ENCODE measurements at places on chromosomes 2 and 18.

- no peak for DNase-seq
Observed at GRCh38 chr2:145159676-145160075, 639.8 kb upstream of the ZEB2 start.

DNA sequence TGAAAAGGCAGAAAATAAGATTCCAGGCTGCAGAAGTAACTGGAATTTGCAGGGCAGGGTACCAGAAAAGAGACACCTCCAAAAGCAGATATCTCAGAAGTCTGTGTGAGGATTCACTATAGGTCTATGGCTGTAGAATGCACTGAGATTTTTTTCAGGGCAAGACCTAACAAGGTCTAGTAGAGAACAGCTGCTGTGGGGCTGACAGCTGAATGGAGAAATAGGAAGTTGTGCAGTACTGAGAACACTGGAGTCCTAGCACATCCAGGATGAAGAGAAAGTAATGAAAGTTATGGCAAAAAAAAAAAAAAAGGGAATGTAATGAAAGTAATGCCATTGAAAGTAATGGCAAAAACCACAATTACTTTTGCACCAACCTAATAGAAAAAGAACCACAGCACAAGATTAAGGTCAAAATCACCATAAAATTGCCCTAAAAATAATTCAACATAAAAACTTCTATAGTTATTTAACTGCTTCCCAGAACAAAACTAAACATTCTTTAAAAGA, 57.3 kb downstream of the CPO start:
- DNase-seq: no peak

GRCh38 chr2:42557306-42557705, 11.1 kb upstream of the MTA3 start:
- DNase-seq: no peak

DNA sequence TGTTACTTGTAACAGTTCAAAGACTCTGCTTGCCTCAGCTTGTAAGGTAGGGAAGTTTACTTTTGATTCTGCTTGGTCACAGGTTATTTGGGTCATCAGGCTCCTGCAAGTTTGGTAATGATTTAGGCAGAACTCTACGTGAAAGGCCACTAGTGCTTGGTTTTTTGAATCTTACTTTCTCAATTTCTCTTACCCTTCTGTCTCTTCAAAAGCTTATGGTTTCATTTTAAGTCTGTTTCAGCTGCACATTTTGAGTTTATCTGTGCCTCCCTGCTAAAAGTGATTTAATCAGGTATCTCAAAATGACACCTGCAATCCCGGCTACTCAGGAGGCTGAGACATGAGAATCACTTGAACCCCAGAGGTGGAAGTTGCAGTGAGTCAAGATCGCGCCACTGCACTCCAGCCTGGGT, 26.3 kb upstream of the MOCOS start:
- no peak for DNase-seq

- DNase-seq: no peak
Observed at GRCh38 chr2:174621323-174621722, 23.7 kb upstream of the WIPF1 start.

DNA sequence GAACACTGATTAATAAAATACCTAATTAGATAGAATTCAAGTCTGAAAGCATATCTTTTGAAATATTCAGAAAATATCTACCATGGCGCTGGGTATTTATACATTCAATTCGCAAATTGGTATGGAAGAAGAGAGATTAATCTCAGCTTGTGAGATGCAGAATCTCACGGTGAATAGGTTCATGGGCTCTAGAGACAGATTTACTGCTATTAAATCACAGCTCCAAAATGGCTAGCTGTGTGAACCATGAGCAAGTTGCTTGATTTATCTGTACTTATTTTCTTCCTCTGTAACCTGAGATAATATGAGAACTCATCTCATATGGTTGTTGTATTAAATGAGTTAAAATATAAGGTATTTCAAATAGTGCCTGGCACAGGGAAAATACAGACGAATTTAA, 556.7 kb downstream of the FBXO15 start:
- no peak for DNase-seq

GRCh38 chr18:60092073-60092472, 192.3 kb downstream of the PMAIP1 start:
- DNase-seq: no peak

- DNase-seq: no peak
Observed at GRCh38 chr2:19504400-19505198, 146.2 kb upstream of the OSR1 start.

GRCh38 chr2:150878356-150878755, 383.3 kb downstream of the RBM43 start:
- DNase-seq: peak; percentile 84

GRCh38 chr2:137493261-137493660, 471.0 kb upstream of the HNMT start:
- no peak for DNase-seq

- peak; percentile 87 for DNase-seq
Observed at GRCh38 chr2:177397481-177398289, 5.1 kb downstream of the AGPS start.

- no peak for DNase-seq
Observed at GRCh38 chr2:44937688-44938240, 3.7 kb upstream of the SIX3 start.

- DNase-seq: no peak
Observed at GRCh38 chr2:241128266-241128665, 21.0 kb downstream of the PASK start.

GRCh38 chr2:111897924-111898702, at the start of gene MERTK:
MERTK (plus strand) TSS chr2:111898607; CDS start chr2:111898736, 129 bp downstream.
- peak; percentile 85 for DNase-seq

- DNase-seq: no peak
Observed at GRCh38 chr2:31223026-31223425, 5.7 kb upstream of the CAPN14 start.

DNA sequence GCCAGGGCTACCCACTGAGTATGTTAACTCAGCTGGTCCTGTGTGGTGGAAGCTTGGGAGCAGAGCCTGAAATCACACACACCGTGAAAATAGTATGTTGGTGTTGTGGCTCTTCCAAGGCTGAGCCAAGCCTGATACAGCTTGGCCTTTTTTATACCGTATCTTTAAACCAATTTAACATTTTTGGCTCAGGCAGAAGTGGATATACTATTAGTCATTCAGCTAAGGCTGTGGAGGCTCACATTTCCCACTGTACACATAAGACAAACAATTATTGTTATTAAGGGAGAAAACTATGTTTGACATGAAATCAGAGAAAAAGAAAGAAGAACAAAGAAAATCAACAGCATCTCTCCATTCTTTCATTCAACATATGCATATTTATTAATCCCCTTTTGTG, 159.0 kb downstream of the BCL11A start:
- DNase-seq: peak; percentile 8

DNA sequence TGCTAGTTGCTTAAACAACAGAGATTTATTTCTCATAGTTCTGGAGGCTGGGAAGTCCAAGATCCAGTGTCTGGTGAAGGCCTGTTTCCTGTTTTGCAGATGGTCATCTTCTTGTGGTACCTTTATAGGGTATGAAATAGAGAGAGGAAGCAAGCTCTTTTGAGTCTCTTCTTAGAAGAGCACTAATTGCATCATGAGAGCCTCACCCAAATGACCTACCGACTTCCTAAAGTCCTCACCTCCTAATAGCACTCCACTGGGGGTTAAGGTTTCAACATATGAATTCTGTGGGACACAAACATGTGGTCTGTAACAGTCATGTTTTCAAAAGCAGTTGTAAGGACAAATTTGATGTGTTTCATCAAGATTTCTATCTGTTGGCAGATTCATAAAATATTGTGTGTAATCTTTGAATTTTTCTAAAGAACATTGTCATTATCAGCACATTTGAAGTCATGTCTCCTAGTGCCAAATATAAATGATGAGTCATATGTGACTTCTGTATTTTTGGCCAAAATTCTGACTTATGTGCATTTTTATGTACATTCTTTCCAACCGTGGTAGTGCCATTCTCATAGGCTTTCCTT, 45.3 kb downstream of the CD28 start:
- peak; percentile 75 for DNase-seq

GRCh38 chr2:128510701-128511397, 192.2 kb upstream of the HS6ST1 start:
- DNase-seq: peak; percentile 66

DNA sequence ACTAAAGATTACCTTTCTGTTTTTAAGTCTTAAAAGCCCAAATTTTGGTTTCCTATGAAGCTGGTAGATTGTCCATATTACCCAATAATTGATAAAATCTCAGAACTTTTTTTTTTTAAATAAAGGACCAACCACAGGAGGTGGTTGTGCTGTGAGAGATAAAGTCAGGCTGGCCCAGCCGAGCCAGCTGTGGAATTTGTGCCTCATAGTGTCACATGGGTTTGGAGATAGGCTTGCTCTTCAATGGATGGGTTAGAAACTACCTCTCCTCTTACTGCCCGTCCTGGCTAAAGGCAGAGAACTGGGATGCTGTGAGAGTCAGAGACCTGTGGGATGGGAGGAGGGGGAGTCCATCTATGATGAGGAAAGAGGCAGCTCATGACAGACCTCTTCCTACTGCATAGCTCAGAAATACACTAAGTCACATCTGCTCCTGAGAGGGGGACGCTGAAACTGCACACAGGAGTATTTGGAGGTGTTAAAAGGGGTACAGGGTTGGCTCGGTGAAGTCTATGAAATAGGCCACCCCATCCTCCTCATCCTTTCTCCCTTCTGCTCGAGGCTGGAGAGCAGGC, 99.7 kb upstream of the MGAT4A start:
- no peak for DNase-seq

DNA sequence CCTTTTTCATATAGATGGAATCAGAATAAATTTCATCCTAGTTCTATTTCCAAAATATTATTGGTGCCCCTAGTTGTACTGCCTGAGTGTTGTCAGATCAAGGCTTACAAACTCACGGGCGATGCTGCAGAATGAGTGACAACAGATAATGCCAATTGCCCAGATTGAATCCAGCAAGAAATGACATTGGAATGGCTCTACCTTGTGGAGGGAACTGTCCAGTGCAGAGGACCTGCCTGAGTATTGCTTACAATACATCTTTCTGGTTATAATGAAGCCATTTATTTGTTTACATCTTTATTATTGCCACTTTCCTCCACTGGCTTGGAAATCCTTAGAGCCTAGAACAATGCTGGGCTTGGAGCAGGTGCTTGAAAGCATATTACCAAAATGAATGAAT, 7.8 kb upstream of the IL1R2 start:
- DNase-seq: peak; percentile 41

DNA sequence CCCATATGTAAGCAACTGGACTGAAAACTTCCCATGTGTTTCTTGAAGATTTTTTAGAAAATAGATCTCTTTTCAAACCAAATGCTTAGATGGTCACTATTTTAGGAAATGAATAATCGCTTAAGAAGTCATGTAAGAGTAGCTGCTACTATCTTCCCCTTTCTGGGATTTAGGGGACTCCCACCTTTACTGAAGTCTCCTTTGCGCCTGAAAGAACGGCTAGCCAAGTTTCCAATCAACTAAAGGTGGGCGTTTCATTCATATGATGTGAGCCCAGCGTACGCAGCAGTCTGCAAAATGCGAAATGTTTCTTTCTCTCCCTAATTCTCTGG, 1.1 kb downstream of the DIPK1C start:
- no peak for DNase-seq

DNA sequence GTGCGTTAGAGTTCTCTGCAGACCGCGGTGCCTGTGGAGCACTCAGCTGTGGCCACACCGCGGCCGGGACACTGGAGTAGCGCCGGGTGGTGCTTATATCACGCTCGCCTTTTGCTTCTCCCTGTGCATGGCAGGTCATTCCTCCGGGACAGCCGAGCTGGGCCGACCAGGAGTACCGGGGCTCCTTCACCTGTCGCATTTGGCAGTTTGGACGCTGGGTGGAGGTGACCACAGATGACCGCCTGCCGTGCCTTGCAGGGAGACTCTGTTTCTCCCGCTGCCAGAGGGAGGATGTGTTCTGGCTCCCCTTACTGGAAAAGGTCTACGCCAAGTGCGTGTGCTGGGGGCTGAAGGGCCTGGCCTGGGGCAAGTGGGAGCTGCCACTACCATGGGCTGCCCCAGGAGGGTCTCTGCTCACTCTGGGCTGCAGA, 4.2 kb downstream of the CAPN10 start:
- no peak for DNase-seq

DNA sequence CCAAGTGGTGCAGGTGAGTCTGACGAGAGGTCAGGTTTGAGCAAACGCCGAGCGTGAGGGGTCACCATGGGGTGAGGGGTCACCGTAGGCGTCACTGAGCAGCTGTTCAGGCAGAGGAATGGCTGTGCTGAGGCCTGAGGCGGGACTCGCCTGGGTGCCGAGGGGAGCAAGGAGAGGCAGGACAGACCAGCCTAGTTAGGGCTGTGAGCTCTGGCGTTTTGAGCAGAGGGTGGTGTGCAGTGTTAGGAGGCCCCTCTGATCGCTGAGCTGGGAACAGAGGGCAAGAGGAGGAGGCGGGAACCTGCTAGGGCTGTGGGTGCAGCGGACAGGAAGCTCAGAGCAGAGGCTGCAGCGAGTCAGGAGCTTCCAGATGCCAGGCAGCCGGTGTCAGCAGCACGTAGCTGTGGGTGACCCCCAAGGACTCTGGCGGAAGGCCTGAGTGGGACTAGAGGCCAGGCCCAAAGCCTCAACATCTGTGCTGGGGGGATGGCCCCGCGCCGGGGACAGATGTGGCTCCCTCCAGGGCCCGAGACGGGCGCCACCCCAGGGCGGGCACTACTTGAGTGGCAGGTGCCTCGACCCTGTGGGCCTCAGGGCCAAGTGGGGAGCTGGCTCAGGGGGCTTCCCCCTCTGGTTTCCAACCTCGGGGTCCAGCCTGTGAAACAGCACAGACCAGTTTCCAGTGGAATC, 55.7 kb downstream of the KCNG2 start:
- no peak for DNase-seq

GRCh38 chr2:96150791-96151594, 5.8 kb upstream of the DUSP2 start:
- DNase-seq: no peak

- DNase-seq: peak; percentile 16
Observed at GRCh38 chr2:190477661-190478454, 56.7 kb downstream of the NEMP2 start.

GRCh38 chr2:725468-725867, 48.3 kb upstream of the TMEM18 start:
- no peak for DNase-seq

GRCh38 chr2:192827735-192828134, 633.0 kb upstream of the TMEFF2 start:
- no peak for DNase-seq

DNA sequence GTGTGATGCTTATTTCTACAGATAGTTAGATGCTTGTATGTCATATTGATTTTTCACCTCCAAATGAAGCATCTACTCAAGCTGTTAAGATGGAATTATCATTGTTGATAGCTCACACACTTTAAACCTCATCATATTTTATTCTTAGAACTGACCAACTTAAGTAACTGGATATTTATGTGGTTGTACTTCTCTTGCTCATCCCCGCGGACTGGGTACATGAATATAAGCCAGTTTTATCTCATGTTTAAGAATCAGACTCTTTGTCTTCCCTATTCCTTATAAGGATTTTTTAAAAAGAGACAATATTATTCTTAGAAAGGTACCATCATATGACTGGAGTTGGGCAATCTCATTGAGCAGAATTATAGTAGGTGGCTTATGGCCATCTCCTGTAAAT, 358.7 kb downstream of the DSC3 start:
- DNase-seq: no peak

- DNase-seq: no peak
Observed at GRCh38 chr2:86314125-86314524, 23.3 kb downstream of the REEP1 start.

Measured in cardiac fibroblast (primary cell).